Right renal pelvis (tissue), 4 donors: ENCODE measurements at places on chromosomes 1 and 21. TPM values are rescaled to one million over a fixed set of nuclear protein-coding genes. Genes with fewer than 3 reads are reported as not detected.
A peak's percentile ranks its signal among the peaks of the same experiment; 100 is the strongest.

DNA sequence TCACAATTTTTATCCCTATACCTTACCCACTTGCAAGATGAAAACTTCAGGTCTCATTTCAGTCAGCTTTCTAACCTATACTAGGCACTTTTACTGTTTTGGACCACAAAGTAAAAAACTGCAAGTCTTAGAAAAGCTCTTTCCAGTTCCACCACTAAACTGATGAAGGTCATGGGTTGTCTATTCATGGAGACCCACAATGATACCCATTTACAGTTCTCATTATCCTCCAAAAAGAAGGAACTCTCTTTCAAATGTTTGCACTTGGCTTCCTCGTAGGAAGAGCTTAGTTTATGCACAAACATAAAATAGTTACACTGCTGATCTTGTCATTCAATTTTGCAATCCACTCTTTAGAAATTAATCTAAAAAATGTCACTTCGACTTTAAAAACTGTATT, 9.3 kb downstream of the ZNF281 start:
- DNase-seq = no peak

DNA sequence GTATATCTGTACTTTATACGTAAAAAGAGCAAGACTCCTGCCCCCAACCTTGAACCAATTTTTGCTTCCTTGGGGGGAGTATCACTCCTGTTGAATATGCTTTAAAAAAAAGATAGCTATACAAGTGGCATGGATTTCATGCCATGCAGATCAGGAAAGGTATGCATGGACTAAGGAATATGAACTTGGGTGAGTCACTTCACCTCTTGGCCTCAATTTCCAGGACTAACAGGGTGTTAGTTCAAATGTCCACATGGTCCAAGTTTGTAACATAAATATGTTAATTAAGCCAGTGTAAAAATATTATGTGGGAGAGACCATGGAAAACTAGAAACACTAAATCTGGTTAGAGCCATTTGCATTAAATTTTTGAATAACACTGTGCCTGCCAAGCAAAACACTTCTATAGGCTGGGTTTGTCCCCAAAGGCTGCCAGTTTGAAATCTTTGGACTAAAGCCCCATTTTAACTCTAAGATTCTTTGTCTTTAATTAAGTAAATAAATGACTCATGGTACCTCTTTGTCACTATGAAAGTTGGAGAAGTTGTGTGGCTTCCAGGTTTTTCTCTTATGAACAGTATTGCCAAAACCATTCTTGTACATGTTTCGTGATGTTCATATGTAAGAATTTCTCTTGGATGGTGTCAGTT, 33.1 kb downstream of the FAM177B start:
- DNase-seq = no peak

DNA sequence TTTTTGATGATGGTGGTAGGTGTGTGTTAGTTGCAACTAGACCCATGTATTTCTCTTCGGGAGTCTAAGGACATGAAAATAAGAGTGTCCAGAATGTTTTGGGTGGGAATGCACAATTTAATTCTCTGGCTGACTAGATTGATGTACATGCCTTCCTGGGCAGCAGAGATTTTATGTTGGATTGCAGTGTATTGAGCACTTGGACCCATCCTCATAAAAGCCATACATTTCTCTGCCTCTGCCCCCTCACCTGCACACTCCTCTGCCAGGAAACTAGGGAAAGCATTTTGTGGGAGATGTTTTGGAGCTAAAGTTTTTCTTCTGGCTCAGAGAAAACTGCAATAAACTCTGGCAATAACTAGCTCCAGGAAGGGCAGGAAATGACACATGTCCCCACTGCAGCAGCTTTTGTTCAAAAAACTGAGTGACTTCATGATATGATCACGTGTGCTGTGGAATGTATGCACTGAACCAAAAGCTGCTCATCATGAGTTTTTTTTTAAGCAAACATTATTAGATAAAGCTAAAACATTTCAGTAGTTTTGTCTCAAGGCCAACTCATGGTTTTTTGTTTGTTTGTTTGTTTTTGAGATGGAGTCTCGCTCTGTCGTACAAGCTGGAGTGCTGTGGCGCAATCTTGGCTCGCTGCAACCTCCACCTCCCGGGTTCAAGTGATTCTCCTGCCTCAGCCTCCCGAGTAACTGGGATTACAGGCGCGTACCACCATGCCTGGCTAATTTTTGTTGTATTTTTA, 17.6 kb downstream of the RIT1 start:
- peak; percentile 23 for DNase-seq

Gene NUDT4B
- 0.71 TPM for polyA plus RNA-seq

DNA sequence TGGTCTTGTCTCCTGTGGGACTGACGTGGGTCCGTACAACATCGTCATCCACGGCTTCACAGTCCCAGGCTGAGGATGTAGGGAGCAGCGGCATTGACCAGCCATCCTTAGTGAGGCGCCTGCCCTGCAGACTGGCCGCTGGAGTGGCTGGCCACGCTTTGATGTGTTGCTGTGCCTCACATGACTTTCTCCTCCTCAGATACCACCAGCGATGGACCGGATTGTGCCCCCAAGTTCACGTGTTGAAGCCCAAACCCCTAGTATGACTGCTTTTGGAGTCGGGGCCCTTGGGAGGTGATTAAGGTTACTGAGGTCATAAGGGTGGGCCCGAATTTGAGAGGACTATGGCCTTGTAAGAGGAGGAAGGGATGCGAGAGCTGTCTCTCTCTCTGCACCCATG, 122.5 kb downstream of the PCBP3 start:
- DNase-seq = no peak

- DNase-seq = no peak
Observed at GRCh38 chr1:31503570-31503969, 72.7 kb upstream of the TINAGL1 start.

DNA sequence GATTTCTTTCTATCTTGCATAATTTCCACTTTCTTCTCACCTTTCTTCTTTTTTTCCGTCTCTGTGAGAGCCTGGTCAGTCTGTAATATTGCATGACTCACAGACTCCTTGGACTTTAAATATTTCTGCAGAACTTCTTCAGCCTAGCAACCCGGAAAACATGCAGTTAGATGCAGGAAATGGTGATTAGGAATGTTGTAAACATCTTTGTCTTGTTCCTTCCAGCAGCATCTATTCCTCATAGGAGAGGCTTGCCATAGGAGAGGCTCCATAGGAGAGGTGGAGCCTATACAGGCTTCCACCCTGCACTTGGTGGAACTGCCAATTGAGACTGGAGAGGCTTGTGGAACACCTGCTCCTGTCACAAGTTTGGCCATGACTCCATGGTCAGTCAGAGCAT, 10.0 kb downstream of the GBP5 start:
- DNase-seq = no peak

Gene NBPF6
- not detected for polyA plus RNA-seq

Gene TMPRSS15
- polyA plus RNA-seq = 0.29 TPM

DNA sequence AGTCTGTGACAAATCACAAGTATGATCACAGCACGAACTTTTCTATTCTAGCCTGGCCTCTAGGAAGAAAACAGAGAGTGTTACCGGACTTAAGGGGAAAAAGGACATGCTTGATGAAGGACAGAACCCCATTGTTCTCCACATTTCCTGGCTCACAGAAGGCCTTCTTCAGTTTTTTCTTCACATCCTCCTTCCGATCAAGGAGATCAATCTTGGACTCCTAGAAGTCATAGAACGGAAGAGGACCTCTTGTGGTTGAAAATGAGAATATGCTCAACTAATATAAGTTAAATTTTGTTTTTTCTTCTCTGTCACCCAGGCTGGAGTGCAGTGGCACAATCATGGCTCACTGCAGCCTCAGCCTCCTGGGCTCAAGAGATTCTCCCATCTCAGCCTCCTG, 30.3 kb downstream of the YARS1 start:
- no peak for DNase-seq

Gene ACTL8
- polyA plus RNA-seq = not detected

DNA sequence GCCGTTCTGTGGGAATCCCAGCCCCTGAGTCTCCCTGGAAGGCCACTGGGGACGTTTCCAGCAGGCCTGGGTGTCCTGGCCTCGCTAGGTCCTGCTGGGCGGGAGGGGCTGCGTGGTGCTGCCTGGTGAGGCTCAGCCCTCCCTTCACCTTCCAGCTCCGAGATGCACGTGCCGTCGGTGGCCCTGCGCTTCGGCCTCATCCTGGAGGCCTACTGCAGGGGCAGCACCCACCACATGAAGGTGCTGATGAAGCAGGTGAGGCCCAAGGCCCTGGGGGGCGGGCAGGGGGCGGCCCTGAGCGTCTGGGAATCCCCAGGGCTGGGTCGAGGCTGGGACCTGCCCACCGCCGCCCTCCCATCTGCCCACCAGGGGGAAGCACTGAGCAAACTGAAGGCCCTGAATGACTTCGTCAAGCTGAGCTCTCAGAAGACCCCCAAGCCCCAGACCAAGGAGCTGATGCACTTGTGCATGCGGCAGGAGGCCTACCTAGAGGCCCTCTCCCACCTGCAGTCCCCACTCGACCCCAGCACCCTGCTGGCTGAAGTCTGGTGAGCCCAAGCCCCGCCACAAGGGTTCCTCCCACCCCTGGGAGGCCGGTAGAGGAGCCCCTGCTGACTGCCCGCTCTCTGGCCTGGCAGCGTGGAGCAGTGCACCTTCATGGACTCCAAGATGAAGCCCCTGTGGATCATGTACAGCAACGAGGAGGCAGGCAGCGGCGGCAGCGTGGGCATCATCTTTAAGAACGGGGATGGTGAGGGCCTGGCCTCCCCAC, 70.3 kb downstream of the PIK3CD start:
- DNase-seq = peak; percentile 26

- no peak for DNase-seq
Observed at GRCh38 chr1:221182791-221183533, 303.7 kb downstream of the HLX start.

Gene ABCA4
- polyA plus RNA-seq = 6.2 TPM

DNA sequence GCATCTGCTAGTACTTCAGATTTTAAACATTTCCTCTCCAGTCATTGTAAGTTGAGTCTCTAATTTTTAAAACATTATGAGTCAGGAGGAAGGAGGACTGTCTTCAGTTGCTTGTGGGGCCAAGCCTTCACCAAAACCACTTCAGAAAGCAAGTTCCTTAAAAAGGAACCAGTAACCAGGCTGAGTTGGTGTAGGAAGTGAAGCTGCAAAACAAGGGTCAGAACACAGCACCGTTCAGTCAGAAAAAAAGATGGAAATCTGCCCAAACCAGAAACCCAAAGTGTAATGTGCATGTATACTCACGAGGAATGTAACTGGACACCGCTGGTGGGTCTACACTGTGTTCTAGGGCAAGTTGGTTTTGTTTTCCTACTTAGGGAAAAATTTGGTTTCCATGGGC, 402.1 kb downstream of the SETD4 start:
- no peak for DNase-seq

DNA sequence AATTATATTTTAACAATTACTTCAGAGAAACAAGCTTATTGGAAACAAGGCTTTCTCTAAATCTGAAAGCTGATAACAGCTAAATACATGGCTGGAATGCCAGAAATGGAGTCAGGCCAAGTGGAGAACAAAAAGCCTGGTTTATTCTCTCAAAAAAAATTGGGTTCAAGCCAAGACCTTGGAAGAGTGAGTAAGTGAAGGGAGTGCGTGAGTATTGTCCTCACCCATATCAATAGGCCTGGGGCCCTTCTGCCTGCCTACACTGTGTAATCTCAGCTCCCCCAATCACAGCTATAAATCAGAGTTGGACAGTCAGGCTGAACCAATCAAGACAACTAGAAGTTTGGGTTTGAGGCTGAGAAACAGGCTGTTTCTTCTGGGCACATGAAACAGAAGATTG, 7.4 kb downstream of the KYAT3 start:
- no peak for DNase-seq

GRCh38 chr1:7403265-7404045, 367.6 kb upstream of the VAMP3 start:
- no peak for DNase-seq

- no peak for DNase-seq
Observed at GRCh38 chr1:225735252-225736149, 42.1 kb upstream of the SRP9 start.

- no peak for DNase-seq
Observed at GRCh38 chr1:185581961-185582725, 152.0 kb upstream of the HMCN1 start.

DNA sequence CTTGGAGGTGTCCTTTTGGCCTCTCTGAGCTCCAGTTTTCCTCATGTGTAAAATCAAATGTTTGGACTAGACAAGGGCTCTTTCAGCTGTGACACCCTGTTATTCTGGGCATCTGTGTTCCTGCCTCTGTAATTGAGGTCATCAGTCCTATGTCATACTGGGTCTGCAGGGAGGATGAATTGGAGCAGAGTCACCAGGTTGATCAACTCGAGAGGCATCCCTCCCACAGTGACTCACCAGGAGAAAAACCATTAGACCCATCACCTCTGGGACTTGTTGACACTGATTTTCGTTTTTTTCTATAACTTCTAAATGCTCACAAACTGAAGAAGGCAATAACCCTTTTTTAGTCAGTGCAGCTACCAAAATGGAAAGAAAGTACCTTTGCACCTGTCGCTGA, 82.2 kb downstream of the ST6GALNAC5 start:
- DNase-seq = no peak

GRCh38 chr1:182715531-182715930, 31.1 kb upstream of the RGS8 start:
- DNase-seq = no peak

- no peak for DNase-seq
Observed at GRCh38 chr1:230414694-230415093, 11.4 kb downstream of the PGBD5 start.

Gene VWA5B1
- 0.91 TPM for polyA plus RNA-seq
